Activated CD8-positive, alpha-beta memory T cell treated with anti-CD3 and anti-CD28 coated beads for 24 hours (primary cell): ENCODE measurements at places on chromosomes 1 and 21.
A peak's percentile ranks its signal among the peaks of the same experiment; 100 is the strongest.

GRCh38 chr21:43021756-43022600, 47.6 kb downstream of the PKNOX1 start:
- DNase-seq: no peak

GRCh38 chr1:170460414-170461155, 71.4 kb upstream of the GORAB start:
- DNase-seq: no peak

DNA sequence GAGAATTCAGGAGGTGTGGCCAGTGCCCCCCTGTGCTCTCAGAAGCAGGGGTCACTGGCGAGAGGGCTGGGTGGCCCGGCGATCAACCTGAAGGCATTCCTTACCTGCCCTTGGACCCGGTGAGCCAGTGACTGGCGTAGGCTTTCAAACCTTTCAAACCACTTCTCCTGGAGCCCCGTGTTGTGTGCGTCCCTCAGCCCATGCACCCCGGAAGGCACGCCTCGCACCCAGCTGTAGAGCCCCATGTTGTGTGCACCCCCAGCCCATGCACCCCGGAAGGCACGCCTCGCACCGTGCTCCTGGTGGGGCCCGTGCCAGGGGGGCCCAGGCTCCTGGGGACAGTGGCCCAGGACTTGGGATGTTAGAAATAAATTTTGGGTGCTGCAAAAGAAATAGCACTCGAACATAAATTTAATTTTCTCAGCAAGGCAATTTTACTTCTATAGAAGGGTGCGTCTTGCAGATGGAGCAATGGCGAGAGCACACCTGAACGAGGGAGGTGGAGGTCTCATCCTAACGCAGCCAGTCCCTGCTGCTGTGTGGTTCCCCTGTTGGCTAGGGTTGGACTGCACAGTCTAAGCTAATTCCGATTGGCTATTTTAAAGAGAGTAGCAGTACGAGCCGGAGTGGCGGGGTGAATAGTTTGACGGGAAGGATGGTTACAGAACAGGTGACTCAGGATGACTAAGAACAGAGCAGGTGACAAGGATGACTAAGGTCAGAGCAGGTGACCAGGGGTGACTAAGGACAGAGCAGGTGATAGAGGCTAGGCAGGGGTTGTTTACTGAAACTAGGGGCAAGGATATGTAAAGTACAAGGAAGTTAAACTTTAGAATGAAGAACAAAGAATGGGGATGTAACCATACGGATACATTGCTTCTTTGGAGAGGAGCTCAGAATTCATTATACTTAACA, 47.4 kb downstream of the PRKCZ start:
- no peak for DNase-seq

DNA sequence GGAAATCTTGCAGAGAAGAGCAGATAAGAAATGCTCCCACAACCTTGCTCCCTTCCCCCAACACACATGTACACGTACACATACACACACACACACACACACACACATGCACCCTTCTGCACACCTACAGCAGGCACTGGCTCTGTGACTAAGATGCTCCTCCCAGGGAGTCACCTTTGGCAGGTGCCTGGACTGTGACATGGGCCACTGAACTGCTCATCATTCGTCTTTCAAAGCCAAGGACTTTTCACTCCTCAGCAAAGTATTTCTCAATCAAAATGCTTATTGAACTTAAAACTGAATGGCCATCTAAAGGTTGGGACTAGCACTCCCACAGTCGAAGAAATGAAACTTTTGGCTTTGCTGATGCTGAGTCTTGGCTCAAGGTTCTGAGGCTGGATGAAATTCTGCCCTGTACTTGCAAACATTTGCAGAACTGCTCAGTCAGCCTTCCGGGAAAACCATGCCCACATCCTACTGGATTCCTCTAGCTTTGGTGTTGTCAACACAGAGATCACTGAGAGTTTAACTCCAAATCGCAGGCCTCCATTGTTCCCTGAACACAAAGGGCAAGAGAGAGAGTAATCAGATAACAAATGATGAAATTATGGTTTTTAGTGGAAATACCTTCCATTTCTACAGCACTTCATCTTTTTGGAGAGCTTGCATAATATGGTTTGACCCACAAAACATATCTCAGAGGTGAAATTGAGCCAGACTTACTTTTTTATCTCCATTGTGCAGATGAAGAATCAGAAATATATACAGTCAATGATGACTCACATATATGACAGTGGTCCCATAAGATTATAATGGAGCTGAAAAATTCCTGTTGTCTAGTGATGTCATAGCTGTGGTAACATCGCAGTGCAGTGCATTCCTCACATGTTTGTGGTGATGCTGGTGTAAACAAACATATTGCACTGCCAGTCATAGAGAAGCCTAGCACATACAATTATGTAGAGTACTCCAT, 72.4 kb upstream of the BCAR3 start:
- DNase-seq: no peak

GRCh38 chr1:204146309-204146708, 5.5 kb downstream of the ETNK2 start:
- DNase-seq: no peak

- DNase-seq: no peak
These were observed at the start of gene OR2L5 for GRCh38 chr1:248013229-248013710. TSS of gene OR2L5 (plus strand) at chr1:248013660. CDS start at chr1:248021948, 8,288 bp downstream.

DNA sequence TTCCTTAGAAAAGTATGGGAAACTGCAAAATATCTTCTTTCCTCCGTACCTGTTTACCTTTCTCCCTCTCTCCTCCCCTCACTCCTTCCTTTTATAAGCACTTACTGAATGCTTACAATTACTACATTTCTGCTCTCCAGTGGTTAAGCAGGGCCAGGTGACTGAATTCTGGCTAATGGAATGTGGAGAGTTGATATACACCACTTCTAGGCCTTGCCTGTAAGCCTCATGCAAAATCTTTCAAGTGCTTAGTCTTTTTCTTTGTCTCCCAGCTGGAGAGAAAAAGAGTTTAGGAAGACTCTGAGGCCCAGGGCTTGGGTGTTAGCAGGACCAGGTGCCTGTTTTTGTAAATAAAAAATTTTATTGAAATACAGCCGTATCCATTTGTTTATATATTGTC, 77.7 kb upstream of the CACNA1E start:
- no peak for DNase-seq

GRCh38 chr1:167109125-167109524, 15.2 kb downstream of the STYXL2 start:
- DNase-seq: no peak

DNA sequence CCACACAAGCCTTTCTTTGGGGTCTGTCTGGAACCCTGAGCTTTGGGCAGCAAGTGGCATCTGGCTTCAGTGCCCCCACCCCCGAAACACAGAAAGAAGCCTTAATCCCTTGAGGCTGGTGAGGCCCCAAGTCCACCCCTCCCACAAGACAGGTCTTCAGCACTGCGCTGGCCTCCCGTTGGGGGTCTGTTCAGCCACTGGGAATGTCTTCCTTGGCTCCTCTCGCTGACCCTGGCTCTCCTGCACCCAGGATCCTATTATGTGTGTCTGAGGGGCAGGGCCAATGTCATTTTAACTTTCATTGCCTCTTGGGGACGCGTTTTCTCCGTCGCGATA, 26.9 kb downstream of the ATP8B2 start:
- DNase-seq: no peak

GRCh38 chr1:182192966-182193365, 131.5 kb upstream of the ZNF648 start:
- no peak for DNase-seq

DNA sequence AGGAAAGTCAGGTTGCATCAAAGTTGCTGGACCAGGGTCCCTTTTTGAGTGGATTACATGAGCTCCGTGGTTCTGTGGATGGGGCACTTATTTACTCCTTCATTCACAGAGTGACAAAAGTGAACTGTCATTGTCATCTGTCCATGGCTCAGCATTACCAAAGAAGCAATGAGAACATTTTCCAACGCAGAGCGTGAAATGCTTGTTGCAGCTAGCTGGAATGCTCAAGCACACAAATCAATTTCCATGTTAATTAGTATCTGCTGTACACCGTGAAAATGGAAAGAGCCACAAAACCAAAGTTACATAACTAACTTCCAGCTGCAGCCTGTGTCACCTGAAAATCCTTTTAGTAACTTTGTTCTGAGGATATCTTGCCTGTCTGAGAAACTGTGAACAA, 78.9 kb downstream of the MT1HL1 start:
- DNase-seq: no peak

- peak; percentile 45 for DNase-seq
These were observed 466.4 kb downstream of the NPHP4 start for GRCh38 chr1:5525597-5526384.

DNA sequence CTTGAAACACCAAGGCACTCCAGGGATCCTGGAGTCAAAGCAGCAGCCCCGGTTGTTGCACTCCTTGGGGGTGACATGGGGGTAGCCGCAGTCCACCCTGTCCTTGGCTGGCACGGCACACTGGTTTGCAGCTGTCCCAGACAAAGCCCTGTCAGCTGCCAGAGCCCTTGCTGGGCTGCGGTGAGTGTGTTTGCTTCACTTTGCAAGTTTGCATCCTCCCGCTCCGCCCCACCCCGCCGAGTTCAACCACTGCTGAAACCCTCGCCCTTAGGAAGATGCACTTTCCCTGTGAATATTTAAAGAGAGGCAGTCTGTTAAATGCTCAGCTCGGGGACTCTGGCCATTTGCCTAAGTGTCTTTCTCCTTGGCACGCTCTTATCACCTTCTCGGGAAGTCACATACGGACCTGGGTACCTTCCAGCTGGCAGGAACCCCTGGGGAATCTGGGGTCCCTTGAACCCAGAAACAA, 1.7 kb downstream of the TFF3 start:
- DNase-seq: peak; percentile 53

GRCh38 chr1:50508040-50508586, 84.9 kb upstream of the DMRTA2 start:
- DNase-seq: no peak

DNA sequence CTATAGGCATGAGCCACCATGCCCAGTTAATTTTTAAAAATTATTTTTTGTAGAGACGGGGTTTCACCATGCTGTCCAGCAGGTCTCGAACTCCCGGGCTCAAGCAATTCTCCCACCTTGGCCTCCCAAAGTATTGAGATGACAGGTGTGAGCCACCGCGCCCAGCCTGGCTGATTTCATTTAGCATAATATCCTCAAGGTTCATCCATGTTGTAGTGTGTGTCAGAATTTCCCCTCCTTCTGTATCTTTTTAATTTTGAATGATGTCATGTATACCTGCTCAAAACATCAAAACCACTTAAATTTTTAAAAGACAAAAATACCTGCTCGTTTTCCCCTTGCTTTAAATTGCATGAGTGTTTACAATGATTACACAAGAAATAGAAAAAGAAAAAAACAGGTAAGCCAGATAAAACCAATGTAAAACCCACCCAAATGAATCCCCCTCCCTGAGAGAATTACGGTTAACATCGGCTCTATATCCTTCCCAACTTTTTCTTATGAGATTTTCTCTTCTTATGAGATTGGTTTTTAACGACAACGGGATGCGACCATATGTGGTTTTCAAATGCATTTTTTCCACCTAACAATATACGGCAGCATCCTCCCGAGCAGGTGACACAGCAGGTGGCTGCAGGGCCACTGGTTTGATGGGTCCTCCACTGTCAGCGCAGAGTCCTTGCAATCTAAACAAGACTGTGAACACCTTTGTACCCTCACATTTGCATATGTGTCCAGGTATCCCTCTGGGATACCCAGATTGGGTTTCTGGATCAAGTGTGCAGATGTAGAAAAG, 22.1 kb downstream of the IFFO2 start:
- DNase-seq: no peak

DNA sequence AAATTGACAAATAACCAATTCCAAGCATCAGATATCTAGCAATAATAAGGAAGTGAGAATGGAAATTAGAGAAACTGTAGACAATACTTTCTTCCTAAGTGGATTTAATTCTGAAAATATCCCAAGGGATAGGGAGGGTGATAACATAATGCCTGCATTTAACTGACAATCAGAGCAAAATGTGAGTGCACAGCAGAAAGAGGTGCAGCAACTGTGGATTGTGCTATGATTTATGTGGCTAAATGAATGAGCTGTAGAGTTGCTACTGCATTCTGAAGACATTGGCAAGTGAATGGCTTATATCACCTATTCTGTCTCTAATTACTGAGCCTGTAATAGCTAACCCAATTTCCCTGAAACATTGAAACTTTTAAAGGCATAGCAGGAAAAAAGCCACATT, 39.0 kb downstream of the OLFM3 start:
- no peak for DNase-seq

- DNase-seq: no peak
These were observed 8.6 kb downstream of the YBEY start for GRCh38 chr21:46294647-46295176.

DNA sequence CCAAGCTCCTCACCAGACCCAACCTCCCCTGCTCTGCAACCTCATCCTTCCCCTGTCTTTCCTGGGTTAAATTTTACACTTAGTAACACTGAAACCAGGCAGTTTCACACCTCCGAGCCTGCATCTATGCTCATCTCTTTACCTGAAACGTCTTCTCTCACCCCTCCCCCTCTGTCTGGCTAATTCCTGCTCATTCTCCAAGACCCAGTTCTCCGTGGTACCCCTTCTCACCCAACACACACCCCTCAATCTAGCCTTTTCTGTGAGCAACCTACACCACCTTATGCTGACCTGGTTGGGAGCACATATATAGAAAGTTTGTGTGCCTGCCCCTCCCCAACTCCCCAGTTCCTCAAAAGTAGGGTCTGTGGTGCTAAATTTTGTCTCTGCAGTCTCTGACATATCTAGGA, 3.7 kb upstream of the KIAA1614 start:
- DNase-seq: peak; percentile 33

DNA sequence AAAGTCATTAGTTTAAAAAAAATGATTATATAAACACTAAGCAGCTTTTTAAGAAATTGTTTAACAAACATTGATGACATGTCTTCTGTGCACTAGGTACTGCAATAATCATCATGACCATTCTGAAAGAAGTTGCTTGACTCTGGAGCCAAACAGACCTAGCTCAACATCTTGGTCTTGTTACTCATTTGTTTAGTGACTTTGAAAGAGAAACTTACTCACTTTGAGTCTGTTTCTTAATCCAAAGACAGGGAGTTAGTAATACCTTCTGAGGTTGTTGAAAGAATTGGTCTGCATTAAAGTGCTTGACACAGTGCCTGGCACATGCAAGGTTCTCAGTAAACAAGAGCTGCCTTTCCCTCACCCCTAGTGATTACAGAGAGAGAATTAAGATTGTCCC, 84.4 kb downstream of the SGIP1 start:
- DNase-seq: no peak
